GM04504 (cell line): ENCODE measurements at places on chromosomes 13 and 19.

DNA sequence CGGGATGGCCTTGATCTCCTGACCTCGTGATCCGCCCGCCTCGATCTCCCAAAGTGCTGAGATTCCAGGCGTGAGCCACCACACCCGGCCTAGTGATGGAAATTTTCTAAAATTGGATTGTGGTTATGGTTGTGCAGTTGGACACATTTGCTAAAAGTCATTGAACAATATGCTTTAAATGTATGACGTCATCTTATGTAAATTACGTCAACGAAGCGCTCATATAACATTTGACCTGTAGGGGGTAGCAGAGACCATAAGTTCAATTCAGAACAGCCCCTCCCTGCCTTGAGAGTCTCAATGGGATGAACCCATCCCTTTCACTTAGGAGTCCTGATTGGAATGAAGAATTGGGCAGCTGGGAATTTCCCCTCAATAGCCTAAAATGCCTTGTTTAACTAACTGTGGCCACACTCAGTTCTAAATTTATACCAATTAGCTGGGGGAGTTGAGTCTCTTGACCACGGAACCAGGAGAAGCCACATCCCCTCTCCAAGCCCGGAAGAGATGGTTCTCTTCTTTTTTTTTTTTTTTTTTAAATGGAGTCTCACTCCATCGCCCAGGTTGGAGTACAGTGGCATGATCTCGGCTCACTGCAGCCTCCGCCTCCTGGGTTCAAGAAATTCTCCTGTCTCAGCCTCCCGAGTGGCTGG, 15.2 kb upstream of the TLE6 start:
- no peak for DNase-seq

- no peak for DNase-seq
These were observed 11.6 kb upstream of the SAMD1 start for GRCh38 chr19:14102102-14102696.

- DNase-seq, result peak; percentile 34
These were observed 126.0 kb downstream of the FOXO1 start for GRCh38 chr13:40540328-40541044.

DNA sequence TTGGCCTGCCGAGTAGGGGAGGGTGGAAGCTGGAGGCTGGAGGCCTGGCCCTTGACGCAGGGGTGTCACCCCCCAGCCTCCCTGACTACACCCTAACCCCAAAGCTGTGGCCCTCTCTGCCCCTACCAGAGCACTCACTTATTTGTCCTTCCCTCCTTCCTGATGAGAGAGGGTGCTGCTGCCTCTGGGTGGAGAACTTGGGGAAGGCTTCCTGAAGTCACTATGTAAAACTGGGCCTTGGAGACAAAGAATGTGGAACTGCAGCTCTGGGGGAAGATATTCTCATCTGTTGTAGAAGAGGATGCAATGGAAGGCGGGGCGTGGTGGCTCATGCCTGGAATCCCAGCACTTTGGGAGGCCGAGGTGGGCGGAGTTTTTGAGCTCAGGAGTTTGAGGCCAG, 485.2 kb downstream of the ZNF536 start:
- DNase-seq, result no peak

- no peak for DNase-seq
These were observed 617.7 kb downstream of the DCT start for GRCh38 chr13:93861818-93862217.

DNA sequence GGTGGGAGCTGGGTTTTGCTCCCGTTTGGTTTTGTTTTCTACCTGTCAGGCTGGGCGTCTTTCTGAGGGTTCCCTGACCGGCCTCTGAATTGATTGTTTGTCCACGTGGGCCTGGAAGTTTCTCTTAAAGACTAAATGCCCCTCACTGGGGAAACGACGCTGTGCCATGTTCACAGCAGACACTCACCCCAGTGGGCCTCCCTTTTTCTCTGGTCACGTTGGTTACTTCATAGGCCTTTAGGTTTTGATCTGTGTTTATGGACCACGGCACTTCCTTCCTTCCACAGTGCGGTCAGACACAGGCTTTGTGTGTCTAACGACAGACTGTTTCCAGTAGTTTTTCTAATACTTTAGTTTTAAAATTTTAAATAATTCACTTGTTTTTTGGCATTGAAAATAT, 20.1 kb upstream of the NDUFS7 start:
- DNase-seq, result no peak

DNA sequence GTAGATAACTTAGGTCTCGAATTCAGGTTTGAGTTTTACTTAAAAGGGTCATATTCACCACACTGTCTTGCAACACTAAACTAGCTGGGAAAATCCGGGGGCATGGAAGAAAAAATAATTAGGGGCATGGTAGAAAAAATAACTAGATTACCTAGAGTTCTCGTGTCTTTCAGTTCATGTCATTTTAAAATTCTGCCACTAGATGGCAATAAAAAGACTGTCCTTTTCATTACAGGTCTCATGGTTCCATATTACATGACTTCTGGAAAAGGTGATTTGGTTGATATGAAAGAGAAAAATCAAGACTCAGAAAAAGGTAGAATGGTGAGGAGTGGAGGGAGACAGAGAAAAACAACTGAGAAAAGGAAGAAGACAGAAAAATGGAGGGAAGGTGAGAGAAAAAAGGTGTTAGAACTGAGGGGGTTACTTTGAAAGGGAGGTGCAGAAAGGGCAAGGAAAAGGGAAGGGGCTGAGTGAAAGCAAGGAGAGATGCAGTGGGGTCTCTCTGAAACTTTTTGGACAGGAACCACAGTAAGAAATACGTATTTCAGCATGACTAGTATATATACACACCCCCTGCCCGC, 299.0 kb downstream of the KLF12 start:
- peak; percentile 19 for DNase-seq

DNA sequence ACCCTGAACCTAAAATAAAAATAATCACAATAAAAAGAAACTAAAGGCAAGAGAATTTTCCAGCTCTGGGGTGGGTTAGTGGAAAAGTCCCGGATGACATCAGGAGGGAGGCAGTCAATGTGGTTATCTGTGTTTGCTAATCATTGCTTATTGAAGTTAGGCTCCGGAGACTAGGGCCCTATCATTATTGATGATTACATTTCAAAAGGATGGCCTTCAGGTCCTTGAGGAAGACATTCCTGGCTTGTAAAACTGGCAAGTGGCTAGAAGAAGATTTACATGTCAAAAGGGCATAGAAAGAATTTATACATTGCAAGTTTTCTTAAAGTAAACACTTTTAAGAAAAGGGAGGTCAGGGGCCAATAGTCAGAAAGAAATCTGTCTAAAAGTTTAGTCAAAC, 123.4 kb downstream of the POSTN start:
- DNase-seq, result no peak

DNA sequence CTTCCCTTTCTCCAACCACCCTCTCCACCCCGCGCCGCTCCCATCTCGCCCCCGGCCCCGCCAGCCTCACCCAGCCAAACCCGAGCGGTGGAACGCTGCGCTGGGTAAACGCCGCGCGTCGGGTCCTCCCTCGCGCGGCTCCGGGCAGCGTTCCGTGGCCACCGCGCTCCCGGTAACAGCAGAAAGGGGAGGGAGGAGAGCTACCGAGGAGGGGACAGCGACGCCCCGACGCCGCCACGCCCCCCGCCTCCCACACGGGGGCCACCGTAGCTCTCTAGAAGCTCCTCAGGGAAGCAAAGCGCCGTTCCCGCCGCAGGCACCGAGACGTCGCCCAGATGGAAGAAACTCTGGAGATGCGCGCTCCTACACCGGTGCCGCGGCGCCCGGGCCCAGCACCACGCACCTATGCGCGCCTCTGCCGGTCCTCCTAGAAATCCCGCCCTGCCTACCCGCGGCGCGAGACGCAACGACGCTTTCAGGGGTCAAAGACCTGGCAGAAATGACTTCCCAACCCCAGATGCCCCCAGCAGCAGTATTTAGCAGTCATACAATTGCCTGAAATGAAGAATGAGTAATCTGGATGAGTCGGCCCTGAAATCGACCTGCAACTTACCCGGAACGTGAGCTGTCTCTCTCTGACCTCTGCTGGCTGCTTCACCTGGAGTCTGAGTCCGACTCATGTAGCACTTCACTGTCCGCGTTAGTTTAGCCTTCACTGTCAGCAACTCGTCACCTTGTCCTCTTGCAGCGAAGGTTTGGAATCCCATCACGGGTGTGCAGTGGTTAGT, at the start of gene RUBCNL:
TSS of gene RUBCNL (minus strand) at position 189 of the 788 bp plus-strand sequence. CDS start 14,777 bp downstream, outside the sequence.
- no peak for DNase-seq

GRCh38 chr13:100987948-100988347, 313.4 kb upstream of the TMTC4 start:
- DNase-seq, result peak; percentile 1

DNA sequence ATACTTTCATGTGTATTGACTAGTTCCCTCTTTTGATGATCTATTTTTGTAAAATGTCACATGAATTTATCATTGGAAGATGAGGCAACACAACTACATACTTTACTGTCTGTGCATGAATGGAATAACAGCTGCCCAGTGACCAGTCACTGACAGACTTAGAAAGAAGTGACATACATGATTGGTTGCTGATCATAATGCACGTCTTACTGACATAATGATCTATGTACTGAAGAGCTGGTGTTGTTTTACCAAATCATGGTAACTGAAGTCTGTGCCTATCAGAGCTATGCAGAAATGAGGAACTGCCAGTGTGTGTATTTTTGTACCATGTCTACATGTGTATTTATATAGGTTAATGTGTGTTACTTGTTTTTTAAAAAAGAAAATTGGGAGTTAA, 26.5 kb downstream of the GPR18 start:
- no peak for DNase-seq

DNA sequence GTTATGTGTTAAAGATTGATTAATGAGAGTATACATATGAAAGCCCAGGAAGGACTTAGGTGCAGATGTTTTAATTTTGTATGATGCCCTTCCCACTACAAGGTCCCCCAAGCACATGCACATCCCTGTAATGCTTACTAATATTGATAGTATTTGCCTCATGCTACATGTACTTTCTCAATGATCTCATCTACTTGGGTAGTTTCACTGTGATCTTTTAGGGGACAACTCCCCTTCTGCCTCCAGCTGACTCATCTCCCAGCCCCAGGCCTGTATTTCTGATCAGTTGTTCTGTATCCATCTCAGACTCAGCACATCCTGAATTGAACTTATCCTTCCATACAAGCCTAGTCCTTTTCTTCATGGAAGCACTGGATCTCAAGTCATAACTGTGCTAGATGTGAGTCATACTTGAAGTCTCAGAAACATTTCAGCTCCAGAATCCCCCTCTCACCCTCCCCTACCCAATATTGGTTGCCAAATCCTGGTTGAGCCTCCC, 49.4 kb upstream of the INTS6 start:
- DNase-seq, result no peak

GRCh38 chr19:46787331-46788261, 798 bp downstream of the SLC1A5 start:
- no peak for DNase-seq

DNA sequence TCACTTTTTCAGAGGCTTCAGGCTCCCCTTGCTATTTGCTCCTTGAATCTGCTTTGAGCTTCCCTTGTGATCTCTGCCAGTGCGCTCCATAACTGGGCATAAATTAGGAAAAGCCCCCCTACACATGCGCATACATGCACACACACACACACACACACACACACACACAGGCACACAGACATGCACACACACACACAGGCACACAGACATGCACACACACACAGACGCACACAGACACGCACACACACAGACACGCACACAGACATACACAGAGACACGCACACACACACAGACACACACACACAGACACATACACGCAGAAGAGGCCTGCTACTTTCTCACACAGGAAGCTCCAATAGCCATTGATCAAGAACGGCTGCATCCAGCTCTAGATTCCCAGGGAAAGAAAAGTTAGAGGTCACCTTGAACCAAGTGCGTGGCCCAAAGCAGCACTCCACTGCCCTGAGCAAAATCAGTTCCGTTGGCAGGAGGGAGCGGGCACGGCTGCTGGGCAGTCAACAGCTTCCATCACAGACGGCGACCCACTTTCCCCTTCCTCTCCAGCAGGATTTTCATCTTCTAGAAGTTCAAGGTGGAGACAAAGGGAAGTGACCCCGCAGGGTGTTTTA, 145.6 kb downstream of the DPF1 start:
- DNase-seq, result no peak

DNA sequence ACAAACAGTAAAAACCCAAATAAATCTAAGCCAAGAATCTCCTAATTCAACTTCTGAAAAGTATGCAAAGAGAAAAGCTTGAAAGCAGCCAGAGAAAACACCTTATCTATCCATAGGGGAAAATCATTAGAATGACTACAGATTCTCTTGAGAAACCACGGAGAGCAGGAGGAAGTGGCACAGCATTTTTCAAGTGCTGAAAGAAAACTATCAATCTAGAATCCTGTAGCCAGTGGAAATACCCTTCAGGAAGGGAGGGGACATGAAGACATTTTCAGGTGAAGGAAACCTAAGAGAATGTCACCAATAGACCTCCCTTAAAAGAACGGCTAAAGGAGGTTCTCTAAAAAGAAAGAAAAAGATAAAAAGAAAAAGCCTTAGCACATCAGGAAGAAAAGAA, 66.2 kb upstream of the XPO4 start:
- DNase-seq, result no peak

DNA sequence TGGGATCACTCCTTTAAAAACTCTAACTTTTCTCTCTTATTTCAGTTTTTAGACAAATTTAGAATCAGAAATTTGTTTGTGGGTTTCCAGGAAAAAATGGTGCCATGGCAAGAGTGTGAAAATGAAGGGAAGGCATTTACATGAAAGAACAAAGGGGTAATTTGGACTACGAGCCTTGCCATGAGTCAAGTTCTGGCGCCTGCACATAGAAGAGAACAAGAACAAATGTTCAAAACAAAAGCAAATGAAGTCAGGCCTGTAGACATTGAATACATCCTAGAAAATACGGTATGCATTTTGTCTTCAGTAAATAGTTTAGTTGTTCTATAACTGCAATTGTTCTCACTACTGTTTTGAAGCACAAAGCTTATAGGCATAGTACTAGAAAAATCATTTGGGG, 1390.5 kb downstream of the EFNB2 start:
- no peak for DNase-seq

GRCh38 chr13:111219950-111220349, 100.5 kb upstream of the TEX29 start:
- no peak for DNase-seq

DNA sequence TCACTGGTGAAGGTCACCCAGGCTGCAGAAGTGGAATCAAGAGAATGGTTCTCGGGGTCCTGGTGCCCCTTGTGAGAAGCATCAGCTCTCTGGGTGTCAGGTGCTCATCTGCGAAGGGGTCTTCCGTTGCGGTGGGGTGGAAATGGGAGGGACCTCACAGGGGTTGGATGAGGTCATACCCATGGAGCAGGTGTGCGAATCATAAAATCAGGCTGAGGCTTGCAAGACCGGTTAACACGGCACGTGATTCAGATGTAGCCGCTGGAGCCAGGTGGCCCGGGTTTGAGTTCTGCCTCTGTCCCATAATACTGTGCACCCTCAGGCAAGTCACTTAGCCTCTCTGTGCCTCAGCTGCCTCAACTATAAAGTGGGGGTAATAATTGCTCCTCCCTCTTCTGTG, 3.9 kb upstream of the KLK15 start:
- no peak for DNase-seq

DNA sequence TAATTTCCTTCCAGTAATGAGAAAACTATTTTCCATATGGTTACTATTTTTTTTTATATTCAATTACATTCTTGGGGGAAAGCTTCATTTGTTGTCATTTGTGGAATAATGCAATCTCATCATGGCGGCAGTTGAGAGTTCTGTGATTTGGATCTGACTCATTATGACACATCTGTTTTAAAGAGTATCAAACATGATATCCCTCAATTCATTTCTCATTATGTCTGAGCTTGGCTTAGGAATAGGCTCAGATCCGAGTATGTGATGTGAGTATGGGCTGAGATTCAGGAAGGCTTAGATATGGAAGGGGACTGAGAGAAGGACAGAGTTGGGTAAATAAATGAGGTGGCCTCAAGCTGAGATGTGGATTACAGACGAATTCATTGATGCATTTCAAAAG, 64.4 kb downstream of the POSTN start:
- peak; percentile 66 for DNase-seq
